SJSA1 (cell line): ENCODE measurements at places on chromosomes 3 and 15. TPM values are rescaled to one million over a fixed set of nuclear protein-coding genes. Genes with fewer than 3 reads are reported as not detected.

DNA sequence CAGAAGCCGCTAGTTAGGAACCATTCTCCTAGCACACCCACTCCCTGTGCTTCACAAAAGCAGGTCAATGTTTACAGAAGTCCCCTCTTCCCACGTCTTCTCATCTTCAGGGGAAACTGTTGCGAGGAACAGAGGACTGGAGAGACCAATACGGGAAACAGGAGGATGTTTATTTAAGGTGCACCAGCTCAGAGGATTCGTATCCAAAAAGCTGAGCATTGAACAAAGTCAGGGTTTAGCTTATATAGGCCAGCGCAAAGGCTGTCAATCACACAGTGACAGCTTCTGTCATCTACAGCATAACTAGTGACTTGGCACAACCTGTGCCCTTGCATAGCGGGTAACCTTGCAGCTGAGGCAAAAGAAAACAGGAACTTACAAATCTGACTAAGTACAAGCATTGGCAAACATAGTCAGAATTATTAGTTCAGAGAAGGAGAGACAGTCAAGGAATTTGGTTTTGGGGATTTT, 61.3 kb downstream of the ZDHHC19 start:
- DNase-seq, result no peak

DNA sequence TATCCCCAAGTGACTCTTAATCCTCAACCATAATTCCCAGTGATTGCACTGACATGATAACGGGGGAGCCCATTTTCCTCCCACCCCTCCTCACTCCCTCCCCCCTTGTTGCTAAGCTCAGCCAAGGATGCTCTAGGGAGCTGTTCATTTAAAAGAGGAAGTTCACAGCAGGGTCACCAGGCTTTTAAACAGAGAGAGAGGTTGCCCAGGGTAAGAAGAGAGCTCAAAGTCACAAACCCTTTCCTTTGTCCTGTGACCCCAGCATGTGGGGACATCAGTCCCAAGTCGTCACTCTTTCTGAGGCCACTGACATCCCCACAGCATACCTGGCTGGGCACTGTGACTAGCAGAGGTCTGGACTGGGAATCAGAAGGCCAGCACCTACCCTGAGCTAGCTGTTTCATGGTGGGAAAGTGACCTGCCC, 144.1 kb downstream of the RORA start:
- no peak for DNase-seq

GRCh38 chr3:9422712-9423424, 25.5 kb downstream of the SETD5 start:
- DNase-seq, result peak; percentile 73

- peak; percentile 23 for DNase-seq
Observed at GRCh38 chr15:56047354-56047753, 53.9 kb upstream of the NEDD4 start.

- DNase-seq, result no peak
Observed at GRCh38 chr3:129379582-129380358, 48.7 kb downstream of the EFCAB12 start.

DNA sequence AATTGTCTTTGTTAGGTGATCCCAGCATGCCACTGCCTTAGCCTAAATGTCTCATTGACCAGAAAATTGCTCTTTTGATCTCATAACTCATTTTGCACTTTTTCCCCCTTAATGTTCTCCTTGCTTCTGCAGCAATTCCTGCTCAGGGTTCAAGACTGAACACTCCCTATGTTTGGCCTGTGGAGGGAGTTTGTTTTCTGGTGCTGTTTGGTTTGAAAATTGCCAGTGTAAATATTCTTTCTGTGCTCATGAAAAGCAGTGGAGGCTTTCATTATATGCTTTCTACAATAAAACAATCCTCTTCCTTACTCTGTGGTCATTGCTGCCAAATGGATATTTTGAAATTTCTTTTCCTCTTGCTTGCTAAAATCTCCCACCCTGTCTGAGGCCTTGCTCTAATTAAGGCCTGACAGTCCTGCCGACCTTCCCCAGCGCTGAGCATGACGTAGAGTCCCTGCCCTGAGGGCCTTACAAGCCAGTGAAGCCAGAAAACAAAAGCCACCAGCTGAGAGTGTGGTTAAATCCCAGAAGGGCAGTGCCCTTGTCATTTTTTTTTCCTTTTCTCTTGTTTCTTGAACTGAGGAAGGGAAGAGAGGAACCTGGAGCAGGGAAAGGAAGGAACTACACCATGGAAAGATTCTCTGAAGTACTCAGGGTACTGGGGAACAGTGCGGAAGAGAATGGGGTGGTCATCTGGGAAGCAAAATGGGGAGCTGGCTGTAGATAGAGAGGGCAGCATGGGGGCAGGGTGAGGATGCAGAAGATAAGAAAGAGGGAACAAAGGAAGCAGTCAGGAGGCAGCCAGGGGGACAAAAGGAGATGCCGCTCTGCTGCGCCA, 24.8 kb downstream of the ZBTB38 start:
- peak; percentile 61 for DNase-seq

DNA sequence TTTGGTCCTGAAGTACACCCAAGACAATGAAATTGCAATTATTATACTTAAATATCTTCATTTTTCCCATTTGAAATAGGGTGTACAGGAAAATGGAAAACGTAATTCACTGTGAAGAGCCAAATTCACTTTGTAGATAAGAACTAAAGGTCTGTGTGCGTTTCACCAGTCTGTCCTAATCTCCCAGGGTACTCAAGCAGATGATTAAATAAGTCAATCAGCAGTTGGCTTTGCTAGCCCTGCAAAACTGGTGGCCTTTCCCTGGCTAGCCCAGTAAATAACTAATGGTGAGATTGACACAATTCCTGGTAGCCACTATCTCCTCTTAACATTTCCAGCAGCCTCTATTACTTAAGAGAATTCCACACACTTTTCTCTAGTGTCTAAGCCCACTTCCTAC, 389.3 kb downstream of the TBL1XR1 start:
- no peak for DNase-seq

GRCh38 chr3:9390265-9390888, 7.0 kb upstream of the SETD5 start:
- DNase-seq, result no peak

- no peak for DNase-seq
Observed at GRCh38 chr15:73015493-73015892, 36.8 kb upstream of the NEO1 start.

- peak; percentile 59 for DNase-seq
Observed at GRCh38 chr15:34514251-34514670, 69.2 kb downstream of the GOLGA8B start.

DNA sequence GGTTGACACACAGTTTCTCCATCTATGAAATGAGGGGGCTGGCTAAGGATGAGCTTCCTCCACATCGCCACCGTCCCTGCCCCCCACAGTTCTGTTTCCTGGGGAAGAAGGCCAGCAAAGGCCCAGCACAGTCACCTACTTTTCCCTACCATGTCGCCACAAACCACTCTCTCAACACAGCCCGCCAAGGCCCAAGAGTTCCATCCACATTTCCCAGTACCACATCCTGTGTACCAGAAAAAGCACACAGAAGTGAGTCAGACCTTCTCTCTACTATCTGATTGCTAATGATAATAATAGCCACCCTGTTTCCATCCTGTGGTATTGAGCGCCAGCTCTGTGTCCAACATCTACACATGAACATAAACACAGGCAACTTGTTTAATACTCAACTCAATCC, 30.3 kb upstream of the C15orf39 start:
- DNase-seq, result peak; percentile 80

- no peak for DNase-seq
Observed at GRCh38 chr15:71654042-71654719, 156.2 kb upstream of the NR2E3 start.

GRCh38 chr3:171459137-171459941, 866 bp downstream of the TNIK start:
- peak; percentile 15 for DNase-seq

- no peak for DNase-seq
Observed at GRCh38 chr15:38424101-38424552, 29.8 kb upstream of the FAM98B start.

- peak; percentile 67 for DNase-seq
Observed at GRCh38 chr3:99637368-99638111, 854 bp upstream of the COL8A1 start.

- no peak for DNase-seq
Observed at GRCh38 chr3:72238801-72239200, 453.9 kb upstream of the PROK2 start.

DNA sequence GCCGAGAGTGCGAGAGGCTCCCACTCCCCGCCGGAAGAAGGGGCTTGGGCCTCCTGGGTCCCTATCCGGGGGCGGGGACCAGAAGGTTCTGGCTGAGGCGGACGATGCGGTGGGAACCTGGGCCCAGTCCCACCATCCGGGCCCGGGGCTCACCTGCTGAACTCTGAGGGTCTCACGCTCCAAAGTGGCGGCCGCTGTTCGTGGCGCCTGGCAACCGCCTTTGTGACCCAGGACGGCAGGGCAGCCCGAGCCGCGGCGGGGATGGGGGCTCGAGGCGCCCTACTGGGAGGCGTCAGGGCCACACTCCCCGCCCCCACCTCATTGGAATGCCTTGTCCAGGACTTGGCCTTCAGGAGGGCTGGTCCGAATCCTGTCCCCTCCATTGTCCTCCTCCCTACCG, at the start of gene FANCD2OS:
Gene FANCD2OS, minus strand, starts transcription at position 165 of the 400 bp plus-strand sequence. CDS start 3,481 bp downstream, outside the sequence.
- no peak for DNase-seq

DNA sequence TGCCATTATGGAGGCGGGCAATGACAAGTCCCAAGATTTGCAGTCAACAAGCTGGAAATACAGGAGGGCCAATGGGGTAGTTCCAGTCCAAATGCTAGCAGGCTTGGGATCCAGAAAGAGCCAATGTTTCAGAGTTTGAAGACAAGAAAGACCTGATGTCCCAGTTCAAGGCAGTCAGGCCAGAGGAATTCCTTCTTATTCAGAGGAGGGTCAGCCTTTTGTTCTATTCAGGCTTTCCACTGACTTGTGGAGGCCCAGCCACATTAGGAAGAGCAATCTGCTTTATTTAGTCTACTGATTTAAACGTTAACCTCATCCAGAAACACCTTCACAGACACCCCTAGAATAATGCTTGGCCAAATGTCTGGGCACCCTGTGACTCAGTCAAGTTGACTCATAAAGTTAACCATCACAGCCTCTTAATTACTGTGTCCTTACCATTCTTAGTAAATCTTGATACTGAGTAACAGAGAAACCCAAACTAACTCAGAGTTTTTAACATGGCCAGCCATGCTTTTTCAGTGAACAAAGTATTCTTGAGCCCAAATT, 50.9 kb upstream of the NPHP3 start:
- no peak for DNase-seq

- no peak for DNase-seq
Observed at GRCh38 chr15:57160823-57161560, 215.3 kb upstream of the CGNL1 start.

GRCh38 chr3:195172039-195172684, 98.8 kb downstream of the XXYLT1 start:
- DNase-seq, result no peak

DNA sequence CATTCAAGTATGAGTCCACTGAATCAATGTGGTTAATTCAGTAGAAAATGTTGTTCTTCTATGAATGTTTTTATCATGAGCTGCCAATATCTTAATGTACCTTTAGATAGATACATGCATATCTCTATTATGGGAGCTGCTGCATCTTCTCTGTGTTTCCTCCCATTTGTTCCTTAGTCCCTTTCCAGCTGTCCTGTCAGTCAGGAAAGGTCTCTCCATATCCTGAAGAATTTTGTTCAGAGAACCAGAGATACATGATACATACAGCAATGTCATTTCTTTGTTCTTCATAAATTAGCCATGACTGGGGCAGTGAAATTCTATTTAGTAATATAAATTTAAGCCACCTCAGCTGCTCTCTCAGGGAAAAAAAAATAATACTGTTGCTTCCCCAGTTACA, 103.7 kb downstream of the P3H2 start:
- DNase-seq, result no peak

GRCh38 chr3:14925729-14926591, 21.4 kb upstream of the NR2C2 start:
- peak; percentile 35 for DNase-seq

DNA sequence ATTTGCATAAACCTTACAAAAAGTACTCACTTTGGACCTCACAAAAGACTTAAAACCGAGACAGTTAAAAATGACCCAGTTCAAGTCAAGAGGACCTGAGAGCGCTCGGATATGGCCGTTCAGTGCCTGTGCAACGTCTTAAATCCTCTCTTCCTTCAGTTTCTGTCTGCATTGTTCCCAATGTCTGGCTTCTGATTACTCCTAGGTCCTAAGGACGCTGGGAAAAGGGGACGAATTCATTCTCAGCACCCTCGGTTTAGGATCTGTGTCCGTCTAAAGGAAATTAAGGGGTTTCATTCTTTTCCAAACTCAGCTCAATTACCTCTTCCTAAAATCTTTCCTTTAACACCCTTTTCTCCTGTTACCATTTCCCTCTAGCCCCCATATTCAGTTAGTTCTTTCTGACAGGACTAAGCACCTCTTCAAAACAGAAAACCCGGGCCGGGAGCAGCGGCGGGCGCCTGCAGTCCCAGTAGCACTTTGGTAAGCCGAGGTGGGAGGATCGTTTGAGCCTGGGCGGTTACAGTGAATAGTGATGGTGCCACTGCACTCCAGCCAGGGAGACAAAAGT, 970 bp downstream of the DPPA4 start:
- no peak for DNase-seq

DNA sequence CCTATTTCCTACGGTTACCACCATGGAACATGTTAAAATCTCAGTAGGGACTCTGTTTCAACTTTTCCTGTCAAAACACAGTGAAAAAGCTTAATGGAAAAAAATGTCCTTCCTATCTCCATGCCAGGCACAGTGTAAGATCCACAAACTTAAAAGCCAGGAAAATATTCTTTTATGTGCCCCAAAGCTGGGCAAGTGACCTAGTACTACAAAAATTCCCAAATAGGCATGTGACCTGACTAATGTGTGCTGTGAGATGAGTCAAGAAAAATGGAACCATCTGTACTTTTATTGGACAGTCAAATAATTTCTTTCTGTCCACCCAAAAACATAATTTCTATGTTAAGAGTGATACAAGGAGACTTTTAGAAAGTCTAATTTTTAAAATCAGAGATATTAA, 406.0 kb downstream of the ZBTB20 start:
- no peak for DNase-seq

DNA sequence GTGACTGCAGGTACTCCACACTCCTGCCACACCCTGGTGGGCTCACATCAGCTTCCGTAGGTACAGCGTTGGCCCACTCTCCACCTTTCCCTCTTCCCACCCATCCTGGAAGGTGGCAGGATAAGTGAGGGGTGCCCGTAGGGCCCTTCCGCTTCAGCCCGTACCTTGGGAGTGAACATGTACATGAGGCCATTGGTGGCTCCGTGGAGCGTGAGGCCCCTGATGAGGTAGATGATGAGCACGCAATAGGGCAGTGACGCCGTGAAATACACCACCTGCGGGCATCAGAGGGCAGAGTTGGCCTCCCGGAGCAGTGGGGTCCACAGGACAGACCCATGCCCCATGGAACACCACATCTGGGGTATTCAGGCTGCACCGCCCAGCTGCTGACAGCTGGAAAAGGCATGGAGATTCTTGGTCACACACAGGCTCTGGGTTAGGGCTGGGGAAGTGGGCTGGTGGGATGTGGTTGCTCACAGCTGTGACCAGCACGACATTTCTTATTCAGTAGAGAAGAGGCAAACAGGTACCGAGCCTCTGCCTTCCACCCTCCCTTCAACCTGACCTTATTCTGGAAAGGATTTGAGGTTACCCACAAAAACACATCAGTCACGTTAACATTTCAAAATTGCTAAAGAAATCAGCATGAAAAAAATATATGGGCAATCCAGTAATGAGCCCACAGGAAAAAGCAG, 23.8 kb downstream of the SLC6A20 start:
- no peak for DNase-seq

STXBP5L gene
- 0.03 TPM in 1 of 2 replicates, not detected in the other for total RNA-seq

ADPRH gene
- 1.3 and 2.0 TPM in 2 replicates for total RNA-seq

HESX1 gene
- 0.11 TPM in 1 of 2 replicates, not detected in the other for total RNA-seq

ANKUB1 gene
- total RNA-seq, result 0.31 TPM in 1 of 2 replicates, not detected in the other

SH2D7 gene
- not detected in 2 replicates for total RNA-seq

SLC22A13 gene
- total RNA-seq, result not detected in 2 replicates

U2SURP gene
- 76.0 and 88.2 TPM in 2 replicates for total RNA-seq

TRIM42 gene
- not detected in 2 replicates for total RNA-seq

EEF1AKMT4 gene
- total RNA-seq, result 3.2 and 6.2 TPM in 2 replicates

ZNF662 gene
- total RNA-seq, result not detected in 2 replicates

PDCD7 gene
- 25.8 and 29.4 TPM in 2 replicates for total RNA-seq
